ENCODE measurements at places on chromosomes 3 and 15.

GRCh38 chr3:159664006-159664405 lies 324.6 kb upstream of the IL12A start:
- DNase-seq = no peak

DNA sequence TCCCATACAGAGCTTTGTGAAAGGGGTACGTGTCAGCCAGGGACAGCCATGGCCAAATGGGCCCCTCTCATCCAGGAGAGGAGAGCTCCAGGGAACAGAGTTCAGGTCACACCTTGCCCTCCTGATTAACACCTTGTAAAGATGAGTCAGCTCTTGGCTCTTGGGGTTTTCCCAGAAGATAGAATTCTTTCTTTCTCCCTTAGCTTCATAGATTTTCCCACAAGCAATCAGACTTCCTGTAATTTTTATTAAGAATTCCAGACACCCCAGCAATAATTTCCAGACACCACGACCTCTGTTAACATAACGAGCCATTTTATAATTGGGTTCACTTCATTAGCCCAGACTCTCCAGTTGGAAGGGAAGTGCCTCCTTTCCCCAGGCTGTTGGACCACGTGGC lies 86.4 kb downstream of the LRTM1 start:
- DNase-seq = no peak

DNA sequence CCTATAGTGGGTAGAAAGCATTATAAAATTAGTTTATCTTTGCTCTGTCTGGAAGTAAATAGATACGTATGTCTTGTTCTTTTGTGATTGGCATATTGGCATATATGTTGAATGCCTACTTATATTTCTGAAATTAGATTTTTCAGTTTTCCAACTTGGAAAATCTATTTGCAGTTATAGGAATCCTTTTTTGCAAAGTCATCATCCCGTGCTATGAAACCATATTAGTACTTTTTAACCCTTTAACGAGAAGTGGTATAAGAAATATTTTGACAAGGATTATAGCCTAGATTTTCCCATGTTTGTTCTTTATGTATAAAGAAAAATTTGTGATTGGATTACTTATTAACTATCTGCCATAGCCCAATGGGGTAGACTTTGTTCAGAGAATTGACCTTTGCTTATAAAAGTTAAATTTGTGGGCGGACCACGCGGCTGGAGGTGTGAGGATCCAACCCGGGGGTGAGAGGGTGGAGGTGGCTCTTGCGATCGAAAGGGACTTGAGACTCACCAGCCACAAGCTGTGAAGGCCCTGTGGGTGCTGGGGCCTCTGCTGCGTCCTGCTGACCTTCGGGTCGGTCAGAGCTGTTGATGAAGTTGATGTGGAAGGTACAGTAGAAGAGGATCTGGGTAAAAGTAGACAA lies 5.9 kb downstream of the LRRC28 start:
- DNase-seq = no peak

DNA sequence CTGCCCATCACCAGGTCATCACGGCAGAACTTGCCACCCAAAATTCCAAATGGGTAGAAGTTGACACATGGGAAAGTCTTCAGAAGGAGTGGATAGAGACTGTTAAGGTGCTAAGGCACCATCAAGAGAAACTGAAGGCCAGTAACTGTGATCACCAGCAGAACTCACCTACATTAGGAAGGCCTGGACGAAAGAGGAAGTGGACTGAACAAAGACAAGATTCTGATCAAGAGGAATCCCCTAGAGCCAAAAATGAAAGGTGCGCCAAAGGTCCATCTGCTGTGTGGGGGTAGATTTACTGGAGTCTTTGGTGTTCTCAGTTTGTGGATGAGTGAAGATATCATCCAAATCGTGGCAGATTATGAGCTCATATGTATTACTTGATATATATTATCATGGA lies 46.3 kb upstream of the P3H2 start:
- no peak for DNase-seq

GRCh38 chr15:98663045-98663444 lies 14.7 kb downstream of the IGF1R start:
- DNase-seq = no peak

- DNase-seq = no peak
These were observed 503.0 kb upstream of the PROK2 start for GRCh38 chr3:72287956-72288355.

GRCh38 chr3:57019057-57019456 lies 41.4 kb upstream of the SPATA12 start:
- DNase-seq = no peak

- DNase-seq = no peak
These were observed 172.9 kb downstream of the EPHA3 start for GRCh38 chr3:89280301-89280700.

GRCh38 chr3:46202535-46202934 lies 5.6 kb downstream of the CCR1 start:
- peak; percentile 48 for DNase-seq

- DNase-seq = peak; percentile 4
These were observed at the start of gene ITGA11 for GRCh38 chr15:68431792-68432401. TSS of gene ITGA11 (minus strand) at chr15:68432163. CDS start at chr15:68432066, 97 bp downstream.

DNA sequence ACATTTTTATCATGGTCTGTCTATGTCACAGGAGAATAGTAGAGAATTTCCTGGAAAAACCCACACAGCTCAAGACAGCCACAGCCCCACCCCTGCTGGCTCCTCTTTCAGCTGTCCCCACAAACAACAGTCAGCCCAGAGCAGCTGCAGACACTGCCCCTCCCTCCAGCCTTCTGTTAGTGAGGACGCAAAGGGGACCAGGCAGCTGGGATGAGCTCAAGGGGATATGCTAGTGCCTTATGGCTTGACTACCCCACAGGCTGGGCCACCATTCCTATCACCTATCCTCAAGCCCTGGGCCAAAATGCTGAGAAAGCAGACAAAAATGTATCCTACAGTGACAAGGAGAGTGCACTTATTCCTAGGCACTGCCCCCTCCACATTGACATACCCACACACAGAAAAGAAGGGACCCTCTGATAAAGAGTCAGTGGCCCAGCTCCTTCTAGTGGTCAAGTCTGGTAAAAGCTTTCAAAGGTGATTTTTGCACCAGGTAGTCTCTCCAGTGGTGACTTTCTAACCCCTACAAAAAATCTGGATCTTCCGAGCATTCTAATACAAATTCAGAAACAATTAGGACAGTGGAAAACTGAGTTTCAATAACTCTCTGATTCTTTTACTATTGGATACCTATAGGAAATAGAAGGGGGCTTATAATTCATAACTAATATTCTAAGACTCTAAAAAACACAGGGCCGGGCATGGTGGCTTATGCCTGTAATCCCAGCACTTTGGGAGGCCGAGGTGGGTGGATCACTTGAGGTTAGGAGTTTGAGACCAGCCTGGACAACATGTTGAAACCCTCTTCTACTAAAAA lies 3.0 kb upstream of the MAP1A start:
- DNase-seq = no peak

GRCh38 chr3:162842549-162843216 lies 1346.1 kb downstream of the OTOL1 start:
- DNase-seq = no peak

GRCh38 chr3:32095431-32095830 lies 11.0 kb upstream of the GPD1L start:
- DNase-seq = no peak

Data from suppressor macrophage (primary cell).